Right ventricle myocardium inferior (tissue), 1 donor: ENCODE measurements at places on chromosomes 4 and X. TPM values are rescaled to one million over a fixed set of nuclear protein-coding genes. Genes with fewer than 3 reads are reported as not detected.

LANCL3 gene
- total RNA-seq, result 0.16 TPM

KLB gene
- total RNA-seq, result 0.30 TPM

ELOVL6 gene
- total RNA-seq, result 2.0 TPM

IQCM gene
- total RNA-seq, result not detected

NXT2 gene
- 2.2 TPM for total RNA-seq

PABPC4L gene
- 0.60 TPM for total RNA-seq

CC2D2A gene
- 8.6 TPM for total RNA-seq

METAP1 gene
- total RNA-seq, result 67.4 TPM

DMRTC1B gene
- not detected for total RNA-seq

CTAG1A gene
- total RNA-seq, result not detected

DNA sequence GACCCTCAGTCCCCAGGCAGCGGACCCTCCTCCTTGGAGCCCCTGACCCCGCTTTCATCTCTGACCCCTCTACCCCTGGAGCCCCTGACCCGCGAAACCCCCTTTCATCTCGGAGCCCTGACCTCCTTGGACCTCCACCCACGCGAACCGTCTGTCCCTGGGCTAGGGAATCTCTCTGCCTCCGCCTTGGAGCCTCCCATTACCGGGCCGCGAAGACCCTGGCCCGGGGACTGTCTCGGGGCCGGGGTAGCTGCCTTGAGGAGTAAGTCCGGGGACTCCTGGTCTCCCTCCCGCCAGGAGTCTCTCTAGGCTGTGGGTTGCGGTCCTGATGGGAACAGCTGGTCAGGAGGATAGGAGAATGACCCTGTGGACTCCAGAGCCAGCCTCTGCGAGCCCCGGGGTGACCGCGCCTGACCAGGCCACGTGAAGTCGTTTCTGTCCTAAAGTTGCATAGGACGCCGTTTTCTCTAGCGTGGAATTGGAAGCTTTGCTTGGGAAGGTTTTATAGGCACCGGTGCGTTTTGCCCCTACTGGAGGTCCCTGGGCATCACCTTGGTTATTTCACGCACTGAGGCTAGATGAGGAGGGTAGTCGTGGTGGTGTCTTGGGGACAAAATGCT, 824 bp downstream of the TBC1D14 start:
- no peak for DNase-seq

- no peak for DNase-seq
These were observed 25.9 kb upstream of the FAM241A start for GRCh38 chr4:112119353-112119783.

GRCh38 chrX:39613482-39613995, 484.2 kb downstream of the BCOR start:
- no peak for DNase-seq

DNA sequence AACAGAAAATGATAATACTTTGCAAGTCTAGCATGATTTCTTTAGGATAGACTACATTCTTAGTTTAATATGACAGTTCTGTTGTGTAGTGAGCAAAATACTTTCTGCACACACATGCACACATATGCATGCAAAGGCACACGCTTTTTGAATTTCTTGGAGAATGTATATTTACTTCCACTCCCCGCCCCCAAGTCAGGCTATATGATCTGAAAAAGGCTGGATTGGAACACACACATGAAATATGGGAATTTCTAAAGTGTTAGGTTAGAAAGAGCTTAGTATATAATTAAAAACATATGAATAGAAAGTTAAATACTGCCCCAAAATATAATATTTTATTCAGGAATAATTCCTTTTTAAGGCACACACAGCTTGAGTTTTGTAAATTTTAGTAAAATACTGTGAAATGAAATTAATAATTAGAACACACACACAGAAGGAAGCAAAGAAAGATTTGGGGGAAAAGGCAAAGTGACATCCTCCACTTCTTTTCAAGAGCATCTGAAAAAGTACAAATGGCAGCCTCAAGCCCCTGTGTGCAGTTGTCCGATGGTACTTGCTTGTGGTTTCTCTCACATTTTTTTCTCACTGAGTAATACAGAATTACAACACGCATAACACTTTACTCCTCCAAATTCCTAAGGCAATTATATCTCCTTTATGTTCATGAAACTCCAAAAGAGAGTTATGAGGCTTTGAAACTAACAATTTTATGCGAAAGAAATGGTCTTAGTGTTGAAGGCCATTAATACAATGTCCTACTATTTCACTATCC, 228.9 kb upstream of the ETNPPL start:
- DNase-seq, result no peak

GRCh38 chr4:76430519-76431388, 4.3 kb upstream of the SHROOM3 start:
- DNase-seq, result no peak

DNA sequence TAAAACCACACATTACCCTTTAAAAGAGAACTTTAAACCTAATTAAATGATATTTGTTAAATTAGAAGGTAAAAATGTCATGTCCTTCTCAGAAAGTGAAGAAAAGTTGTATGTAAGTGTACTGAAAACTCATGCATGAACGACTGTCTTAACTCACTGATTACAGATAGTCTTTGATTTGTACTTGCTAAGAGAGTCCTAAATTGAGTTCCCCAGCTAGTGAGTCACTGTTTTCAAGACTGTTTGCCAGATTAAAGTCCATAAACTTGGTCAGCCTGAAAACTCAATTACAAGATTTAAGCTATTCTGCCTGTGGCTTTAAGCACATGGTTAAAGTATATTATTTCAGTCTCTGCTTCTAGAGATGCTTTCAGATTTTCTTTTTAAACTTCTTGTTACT, 124.9 kb upstream of the ZCCHC13 start:
- DNase-seq, result no peak

DNA sequence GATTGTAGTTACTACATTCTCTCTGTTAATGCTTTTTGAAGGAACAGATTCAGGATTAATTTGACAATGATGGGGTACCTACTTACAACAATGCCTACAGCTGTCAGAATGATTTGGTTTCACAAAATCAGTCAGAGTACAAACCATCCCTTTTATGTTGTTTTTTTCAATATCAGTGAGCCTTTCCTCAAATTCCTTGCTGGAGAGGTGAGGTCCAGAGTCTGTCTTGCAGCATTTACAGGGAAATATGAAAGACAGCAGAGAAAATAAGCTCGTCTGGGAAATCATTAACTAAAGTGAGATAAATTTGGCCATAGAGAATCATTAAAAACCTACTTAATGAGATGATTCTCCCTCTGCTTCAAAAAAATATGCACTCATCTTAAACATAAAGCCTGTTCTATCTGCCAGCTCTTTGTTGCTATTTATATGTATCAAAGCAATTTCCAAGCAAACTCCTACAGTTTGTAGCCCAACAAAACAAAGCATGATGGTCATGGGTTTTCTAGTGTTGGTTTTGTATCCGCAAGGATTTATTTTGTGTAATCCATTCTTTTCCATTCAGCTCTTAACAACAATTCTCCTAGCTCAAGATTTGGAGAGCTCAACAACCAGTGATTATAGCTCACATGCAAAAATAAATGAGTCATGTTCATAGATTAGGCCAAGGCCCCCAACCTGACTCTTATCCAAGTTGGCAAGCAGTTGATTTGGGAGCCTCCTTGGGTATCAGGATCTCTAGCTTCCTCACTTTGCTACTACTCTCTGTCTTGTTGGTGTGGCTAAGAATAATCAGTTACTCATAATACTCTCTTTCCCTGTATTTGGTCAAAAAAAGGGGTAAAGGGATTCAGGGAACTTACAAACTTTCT, 222.6 kb downstream of the ENOX2 start:
- DNase-seq, result no peak

DNA sequence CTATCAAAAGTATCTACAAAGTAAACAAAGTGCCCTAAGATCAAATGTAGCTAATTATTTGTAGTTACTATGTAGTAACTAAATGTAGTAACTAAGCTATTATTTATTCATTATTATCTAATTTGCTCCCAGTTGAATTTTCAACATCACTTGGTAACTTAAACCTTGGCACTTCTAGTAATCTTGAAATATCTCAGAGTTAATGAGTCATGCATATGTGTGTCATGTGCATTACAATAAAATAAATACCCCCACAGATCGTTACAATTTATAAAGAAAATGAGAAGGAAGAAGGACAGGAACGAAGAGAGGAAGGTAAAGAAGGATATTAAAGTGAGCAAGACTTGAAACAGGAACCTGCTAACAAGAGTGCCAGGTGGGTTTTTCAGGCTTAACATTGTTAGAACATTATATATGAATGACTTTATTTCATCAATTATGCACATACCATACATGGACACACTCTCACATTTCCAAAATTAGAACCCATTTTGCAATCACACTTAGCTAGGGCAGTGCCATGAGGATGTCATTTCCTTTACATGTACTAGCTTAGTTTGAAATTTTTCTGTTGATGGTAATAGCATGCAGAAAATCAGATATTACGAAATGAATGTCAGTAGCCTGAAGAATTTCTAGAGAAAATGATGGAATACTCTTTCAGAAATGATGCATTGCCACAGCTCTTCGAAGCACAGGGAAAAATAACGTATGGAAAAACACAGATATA, 1670.4 kb upstream of the AGA start:
- no peak for DNase-seq

- no peak for DNase-seq
These were observed 145.6 kb downstream of the SPATA18 start for GRCh38 chr4:52196606-52197130.

DNA sequence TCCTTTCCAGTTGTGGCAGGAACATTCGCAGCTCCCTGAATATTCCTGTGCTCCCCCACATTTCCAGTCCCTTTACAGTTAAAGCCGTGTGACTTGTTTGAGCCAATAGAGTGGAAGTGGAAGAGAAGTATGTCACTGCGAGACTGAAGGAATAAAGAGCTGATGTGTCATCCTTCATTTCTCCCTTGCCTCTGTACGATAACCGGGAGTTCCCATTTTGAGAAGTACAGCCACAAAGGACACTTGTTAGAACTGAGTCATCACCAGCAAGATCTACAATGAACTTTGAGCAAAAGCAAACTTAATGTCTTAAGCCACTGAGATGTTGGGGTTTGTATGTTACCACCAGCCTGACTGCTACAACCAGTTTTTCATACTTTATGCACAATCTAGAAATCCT, 92.3 kb downstream of the SPRY1 start:
- DNase-seq, result no peak

GRCh38 chrX:7019555-7019954, 128.0 kb upstream of the STS start:
- no peak for DNase-seq

- DNase-seq, result no peak
These were observed 56.0 kb downstream of the ZFYVE28 start for GRCh38 chr4:2362266-2363055.

DNA sequence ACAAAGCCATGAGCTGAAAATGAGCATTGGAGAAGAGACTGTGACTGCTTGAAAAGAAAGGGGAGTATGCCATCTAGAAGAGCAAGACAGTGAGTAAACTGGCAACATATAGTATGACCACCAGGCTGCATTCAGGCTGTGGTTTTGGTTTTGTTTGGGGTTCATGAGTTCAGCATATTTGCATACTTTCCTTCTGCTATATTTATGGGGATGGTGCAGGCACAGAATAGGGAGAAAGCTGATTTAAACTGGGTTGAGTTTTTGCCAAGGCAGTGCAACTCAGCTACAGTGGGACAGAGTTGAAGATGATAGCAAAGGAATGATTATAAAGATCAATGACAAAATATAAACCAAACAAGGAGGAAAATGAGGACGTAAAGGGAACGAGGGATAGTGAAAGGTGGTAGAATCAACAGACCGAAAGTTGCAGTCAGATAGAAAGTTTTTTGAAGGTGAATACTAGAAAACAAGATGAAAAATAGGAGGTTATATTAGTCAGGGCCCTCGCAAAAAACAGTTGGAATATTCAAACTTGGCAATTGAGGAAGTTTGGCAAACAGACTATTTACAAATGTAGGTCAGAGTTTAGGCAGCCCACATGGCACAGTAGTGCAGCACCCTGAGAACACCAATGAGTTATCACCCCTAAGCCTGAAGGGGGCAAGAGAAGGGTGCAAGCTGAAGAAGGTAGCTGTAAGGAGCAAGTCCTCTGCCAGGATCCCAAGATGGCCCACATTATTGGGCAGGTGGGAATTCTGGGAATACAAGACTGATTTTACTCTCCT, 114.8 kb upstream of the MAP9 start:
- no peak for DNase-seq

DNA sequence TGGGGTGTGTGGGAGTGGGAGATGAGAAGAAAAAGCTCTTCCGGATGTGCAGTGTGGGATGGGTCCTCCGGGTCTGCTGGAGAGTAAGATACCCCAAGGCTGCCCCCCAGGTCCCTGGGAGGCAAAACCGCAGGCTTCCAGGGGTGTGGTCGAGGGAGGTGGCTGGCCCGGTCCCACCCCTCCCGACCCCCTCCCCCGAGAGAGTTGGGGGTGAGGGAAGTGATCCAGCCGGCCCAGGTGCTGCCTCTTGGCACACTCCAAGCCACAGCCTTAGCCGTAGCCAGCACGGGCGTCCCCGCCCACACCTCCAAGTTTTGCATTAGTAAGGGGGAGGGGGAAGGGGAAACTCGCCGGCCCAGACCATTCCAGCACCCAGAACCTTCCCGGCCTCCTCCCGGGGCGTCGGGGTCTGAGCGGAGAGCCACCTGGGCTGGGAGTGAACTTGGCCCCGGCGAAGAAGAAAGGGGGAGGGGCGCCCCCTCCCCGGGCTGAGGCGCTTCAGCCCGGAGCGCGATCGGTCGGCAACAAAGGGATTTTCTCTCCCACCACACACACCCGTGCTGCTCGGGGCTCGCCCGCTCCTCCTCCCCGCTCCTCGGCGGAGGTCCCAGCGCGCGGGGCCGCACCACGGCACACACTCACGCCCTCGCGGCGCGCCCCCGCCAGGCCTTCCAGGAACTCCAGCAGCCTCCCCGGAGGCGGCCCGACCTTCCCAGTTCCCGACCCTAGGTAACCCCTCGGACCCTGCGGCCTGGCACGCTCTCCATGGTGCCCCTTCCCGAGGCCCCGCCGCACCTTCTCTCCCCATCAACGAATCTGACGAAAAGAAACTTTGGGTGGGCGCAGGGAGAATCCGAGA, 14.4 kb downstream of the BCOR start:
- no peak for DNase-seq

DNA sequence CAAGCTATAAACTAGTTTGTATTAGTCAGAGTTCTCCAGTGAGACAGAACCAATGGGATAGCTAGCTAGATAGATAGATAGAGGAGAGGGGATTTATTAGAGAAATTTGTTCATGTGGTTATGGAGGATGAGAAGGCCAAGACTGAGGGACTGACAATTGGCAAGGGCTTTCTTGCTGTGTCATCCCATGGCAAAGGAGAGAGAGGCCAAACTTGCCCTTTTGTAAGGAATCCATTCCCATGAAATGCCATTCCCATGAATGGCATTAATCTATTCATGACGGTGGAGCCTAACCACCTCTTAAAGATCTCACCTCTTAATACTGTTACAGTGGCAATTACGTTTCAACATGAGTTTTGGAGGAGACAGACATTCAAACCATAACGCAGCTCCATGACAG, 58.1 kb downstream of the LINC00632 start:
- DNase-seq, result no peak
